Esophagus mucosa (tissue), 1 donor: ENCODE measurements at places on chromosomes 7 and 10.

DNA sequence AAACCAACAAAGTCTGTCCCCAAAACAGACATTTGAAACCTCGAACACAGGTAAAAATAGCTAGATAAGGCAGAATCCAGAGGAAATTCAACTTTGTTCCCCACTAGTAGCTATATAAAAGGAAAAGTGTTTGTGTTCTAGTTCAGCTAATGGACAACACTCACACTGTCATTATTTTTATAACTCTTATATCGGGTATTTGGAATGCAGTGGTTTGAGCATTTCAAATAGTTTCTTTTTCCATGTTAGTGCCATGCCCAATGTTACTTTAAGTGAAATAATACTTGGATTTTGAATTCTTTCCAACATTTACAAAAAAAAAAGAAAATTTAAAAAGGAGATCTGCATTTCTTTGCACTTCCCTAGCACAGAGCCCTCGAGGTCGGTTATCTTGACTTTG, 213.6 kb downstream of the DOCK4 start:
- ATAC-seq = no peak

DNA sequence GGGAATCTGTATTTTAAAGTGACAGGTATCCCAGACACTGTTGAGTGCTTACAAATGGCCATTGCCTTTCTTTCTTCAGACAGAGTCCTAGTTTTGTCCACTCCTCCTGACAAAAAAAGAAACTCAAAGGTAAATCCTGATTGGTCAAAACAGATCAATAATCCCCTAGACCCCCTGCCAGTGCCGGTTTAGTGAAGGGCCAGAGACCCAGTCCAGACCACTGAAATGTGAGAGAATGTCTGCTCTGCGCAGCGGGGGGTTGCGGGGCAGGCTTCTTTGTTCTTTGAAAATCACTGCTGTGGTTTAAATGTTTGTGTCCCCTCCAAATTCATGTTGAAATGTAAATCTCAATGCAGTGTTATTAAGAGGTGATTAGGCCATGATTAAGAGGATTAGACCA, 177.7 kb upstream of the GPR26 start:
- no peak for ATAC-seq

GRCh38 chr7:31487071-31487470, 26.8 kb upstream of the ITPRID1 start:
- ATAC-seq = no peak

DNA sequence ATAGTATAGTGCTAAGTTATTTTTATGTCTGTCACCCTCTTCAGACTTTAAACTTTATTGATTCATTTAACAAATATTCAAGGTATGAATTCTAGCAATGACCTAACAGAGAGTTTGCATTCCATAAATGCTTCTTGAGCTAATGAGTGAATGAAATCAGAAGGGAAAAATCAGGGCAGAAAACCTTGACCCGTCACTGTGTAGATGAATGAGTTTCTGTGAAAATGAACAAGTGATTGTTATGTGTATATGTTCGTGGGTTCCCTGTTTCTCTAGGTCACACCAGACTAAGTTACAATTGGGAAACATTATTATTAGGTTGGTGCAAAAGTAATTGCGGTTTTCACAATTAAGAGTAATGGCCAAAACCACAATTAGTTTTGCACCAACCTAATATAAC, 30.1 kb downstream of the APBB1IP start:
- ATAC-seq = no peak

DNA sequence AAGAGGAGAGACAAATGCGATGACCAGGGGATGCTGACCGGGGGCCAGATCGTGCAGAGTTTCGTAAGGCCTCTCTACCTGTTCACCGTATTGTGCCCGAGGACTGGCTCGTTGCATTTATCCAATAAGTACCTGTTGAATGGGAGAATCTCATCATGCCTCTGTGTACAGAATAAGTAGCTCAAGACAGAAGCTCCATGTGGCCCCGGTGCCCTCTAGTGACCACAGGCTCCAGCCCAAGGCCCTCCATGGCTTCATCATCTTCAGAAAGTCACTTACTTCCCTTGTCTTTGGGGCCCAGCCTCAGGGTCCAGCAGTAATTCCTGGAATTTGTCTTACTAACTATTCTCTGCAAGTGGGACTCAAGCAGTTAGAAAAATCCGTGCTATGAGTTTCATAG, 151.0 kb downstream of the CHN2 start:
- ATAC-seq = peak; percentile 38

GRCh38 chr7:33547880-33548279, 357.5 kb upstream of the BMPER start:
- no peak for ATAC-seq
